H9 (cell line): ENCODE measurements at places on chromosomes 13 and 19.

GRCh38 chr19:33388231-33388724 is 14.8 kb downstream of the CEBPG start:
- no peak for DNase-seq

DNA sequence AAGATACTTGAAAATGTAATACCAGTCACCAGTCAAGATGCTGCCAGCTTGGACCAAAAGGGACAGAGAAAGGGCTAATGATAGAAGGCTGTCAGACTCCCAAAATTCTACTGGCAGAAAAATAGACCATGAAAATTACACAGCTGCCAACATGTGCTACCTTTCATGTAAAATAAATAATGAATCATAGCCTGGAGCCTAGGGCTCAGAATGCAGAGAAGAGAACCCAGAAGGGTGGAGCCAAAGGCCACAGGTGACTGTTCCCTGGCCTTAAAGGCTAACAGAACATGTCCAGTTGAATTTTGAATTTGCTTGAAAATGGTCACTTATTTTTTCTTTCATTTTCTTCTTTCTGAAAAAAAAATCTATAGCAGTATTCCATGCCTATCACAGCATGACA is 1827.0 kb upstream of the MIR17HG start:
- DNase-seq, result no peak

DNA sequence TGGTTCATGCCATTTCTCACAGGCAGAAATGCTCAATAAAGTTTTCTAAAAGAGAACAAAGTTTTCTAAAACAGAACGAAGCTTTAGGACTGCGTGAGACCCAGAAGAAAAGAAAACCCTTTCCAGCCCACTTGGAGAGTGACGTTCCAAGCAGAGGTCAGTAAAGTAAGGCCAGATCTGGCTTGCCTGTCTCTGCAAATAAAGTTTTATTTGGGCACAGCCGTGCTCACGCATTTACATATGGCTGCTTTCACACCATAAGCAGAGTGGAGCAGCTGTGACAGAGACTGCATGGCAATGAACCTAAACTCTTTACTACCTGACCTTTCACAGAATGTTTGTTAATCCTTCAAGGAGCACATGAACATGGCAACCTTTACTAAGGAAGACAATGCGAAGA is 23.6 kb downstream of the IRS2 start:
- DNase-seq, result no peak

DNA sequence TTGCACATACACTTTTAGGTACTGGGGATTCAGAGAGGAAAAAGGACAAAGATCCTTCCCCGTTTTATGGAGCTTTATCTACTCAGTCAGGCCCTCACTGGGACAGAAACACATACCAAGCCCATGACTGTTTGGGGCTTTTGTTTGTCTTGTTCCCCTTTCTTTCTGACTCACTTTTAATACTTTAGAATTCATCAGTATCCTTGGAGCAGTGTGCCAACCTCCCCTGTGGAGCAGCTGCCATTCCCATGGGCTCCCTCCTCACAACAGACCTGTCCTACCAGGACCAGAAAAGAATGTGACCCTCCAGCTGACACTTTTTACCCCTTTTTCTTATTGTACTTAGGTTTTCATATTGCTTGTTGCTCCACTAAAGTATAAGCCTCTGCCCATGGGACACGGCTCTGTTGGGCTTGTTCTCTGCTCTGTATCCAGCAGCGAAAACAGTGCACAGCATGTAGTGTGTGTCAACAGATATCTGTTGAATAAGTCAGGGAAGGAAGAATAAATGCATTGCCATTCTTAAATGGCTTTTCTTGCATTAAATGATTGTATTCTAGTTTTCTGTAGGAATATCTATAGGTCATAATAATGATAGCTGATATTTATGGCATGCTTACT is 431.1 kb downstream of the EFNB2 start:
- DNase-seq, result no peak

- DNase-seq, result no peak
These were observed 145.9 kb downstream of the OLFM4 start for GRCh38 chr13:53174545-53174944.

DNA sequence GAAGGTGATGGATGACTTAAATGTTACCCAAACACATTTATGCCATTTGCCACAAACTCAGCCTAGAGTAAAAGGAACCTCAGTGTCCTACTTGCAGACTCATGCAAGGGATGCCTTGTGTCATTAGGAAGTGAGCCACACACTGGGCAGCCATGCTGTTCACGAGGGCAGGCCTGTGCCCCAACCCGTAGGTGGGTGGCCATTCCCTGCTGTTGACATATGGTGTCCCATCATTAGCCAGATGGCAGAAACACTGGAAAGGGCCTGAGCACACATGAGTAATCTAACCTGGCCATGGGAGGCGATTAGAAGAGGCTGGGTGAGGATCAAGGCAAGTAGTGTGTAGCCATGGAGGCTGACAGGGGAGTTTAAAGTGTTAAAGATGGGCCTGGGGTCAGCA is 9.7 kb upstream of the LRCH1 start:
- no peak for DNase-seq

DNA sequence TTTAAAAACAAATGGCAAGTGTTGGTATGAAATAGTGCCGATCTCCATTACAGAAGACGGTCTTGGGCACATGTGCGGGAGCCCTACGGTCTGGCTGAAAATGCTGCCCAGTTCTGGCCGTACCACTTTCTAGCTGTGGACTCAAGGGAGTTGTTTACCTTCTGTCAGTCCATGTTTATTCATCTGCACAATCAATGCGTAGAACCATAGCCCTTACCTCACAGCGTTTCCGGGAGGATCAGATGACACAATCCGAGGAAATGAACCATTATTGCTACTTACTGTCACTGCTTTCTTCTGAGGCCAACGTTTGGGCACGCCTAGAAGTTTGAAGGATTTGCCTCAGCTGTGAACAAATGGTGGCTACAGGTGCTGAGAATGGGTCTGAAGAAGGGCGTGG is 31.2 kb downstream of the GADD45B start:
- no peak for DNase-seq

- DNase-seq, result no peak
These were observed at the start of gene CEACAM7 for GRCh38 chr19:41688098-41688497. Gene CEACAM7, minus strand, starts transcription at chr19:41688270. Its CDS starts 105 bp downstream, at chr19:41688165.

- no peak for DNase-seq
These were observed 761.5 kb downstream of the PCDH9 start for GRCh38 chr13:66468656-66469055.

GRCh38 chr19:34310494-34310981 is 54.5 kb upstream of the GPI start:
- no peak for DNase-seq

DNA sequence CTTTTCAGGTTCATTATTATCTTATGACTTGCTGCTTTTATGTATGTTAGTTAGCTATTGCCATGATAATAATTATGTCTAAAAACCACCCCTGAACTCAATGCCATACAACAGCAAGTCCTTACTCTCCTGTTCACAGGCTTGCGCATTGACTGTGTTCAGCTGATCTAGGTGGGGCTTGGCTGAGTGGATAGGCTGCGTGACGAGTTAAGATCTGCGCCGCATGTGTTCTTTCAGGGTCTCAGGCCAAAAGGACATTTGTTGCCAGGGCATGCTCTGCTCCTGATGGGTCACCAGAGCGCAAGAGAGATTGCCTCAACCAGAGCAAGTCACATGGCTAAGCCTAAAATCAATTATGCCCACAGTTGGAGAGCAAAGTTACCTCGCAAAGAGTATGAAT is 859 bp downstream of the ZNF568 start:
- DNase-seq, result no peak

DNA sequence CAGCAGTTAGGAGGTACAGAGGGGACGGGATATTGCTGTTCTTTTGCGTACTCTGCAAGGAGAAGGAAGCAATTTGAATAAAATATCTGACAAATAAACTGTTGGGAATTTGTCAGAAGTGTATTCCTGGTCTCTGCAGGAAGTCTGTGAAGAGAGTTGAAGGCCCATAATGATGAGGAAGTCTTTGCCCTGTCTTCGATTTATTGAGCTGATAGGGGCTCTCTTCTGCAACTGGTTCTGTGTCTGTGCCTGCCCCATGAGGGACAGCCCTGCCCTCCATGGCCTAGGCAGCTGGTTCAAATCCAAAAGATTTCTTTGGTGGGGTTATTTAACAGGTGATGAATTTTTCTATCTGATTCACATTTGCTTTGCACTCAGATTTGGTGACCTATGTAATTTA is 339.7 kb upstream of the EDNRB start:
- DNase-seq, result no peak

DNA sequence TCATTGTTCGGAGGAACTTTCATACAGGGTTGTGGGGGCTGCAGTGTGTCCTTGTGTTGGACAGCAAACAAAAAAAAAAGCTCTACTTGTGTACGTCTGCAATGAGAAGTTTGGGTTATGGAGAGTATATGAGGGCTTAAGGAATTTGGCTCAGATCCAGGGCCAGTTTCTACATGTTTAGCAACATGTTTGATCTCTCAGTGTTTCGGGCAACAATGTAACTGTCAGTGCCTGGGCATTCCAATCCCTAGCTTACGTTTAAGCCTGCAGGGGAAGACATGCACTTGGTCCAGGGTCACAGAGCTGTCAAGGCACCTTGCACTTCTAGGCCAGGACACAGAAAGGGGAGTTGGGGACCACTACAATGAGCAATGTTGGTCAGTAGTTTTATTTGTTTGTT is 13.9 kb downstream of the ZNF543 start:
- no peak for DNase-seq

DNA sequence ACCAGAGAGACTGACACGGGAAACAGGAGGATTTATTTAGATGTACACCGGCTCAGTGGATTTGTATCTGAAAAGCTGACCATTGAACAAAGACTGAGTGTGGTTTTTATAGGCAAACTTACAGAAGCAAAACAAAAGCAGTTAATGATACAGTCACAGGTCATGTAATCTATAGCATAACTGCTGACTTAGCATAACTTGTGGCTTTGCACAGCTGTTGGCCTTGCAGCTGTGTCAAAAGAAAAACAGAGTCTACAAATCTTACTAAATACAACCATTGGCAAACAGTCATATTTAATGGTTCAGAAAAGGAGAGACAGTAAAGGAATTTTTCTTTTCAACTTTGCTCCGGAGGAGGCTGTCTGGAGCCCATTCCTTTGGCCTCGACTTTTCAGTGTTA is 2.3 kb upstream of the ILF3 start:
- no peak for DNase-seq

DNA sequence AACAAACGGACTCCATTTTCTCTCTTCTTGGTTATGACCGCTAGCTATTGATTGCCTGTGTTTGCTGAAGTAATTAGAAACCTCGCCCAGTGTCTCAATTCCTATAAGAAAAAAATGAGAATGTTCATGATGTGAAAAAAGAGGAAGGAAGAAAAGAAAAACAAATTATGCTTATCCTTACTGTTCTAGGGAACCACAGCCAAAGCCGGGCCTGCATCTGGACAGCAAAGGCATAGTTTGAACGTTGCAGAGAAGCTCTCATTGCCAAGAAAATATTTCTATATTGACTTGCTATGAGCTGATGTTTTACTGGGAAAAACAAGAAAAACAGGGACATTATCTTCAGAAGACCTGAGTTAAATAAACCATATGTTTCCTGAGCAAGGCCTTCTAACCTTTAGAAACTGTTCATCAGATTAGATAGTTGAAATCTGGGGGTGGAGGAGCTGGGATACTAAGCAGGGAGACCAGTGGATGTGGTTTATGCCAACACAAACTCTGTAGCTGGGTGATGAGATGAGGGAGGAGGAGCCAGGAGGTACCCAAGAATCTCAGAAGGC is 55.0 kb downstream of the EFNB2 start:
- no peak for DNase-seq

- no peak for DNase-seq
These were observed 1169.0 kb downstream of the DIAPH3 start for GRCh38 chr13:58994777-58995176.

DNA sequence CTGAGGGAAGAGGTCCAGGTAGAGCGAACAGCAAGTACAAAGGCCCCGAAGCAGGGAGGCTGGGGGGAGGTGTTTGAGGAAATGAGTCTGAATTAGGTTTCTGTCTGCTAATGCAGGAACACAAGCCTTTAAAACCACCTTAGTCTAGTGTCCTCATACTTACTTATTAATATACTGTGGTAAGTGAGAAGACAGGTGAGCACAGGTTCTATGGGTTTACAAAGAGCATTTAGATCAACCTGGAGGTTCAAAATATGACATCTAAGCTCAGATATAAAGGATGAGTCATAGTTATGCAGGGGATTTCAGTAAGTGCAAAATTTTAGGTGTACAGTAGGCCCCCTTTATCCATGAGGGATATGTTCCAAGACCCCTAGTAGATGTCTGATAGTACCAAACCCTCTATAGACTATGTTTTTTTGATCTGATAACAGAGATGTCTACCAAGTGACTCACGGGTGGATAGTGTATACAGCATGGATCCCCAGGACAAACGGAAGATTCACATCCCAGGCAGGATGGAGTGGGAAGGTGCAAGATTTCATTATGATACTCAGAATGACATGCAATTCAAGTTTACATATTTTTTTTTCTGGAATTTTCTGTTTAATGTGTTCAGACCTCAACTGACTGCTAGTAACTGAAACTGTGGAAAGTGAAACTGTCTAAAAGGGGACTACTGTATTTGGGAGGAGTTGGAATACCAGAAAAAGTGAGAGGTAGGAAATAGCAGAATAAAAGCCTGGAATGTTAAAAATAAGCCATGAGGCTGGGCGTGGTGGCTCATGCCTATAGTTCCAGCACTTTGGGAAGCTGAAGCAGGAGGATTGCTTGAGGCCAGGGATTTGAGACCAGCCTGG is 18.2 kb upstream of the MED4 start:
- no peak for DNase-seq

- peak; percentile 20 for DNase-seq
These were observed 1.1 kb upstream of the PROZ start for GRCh38 chr13:113157206-113157928.

GRCh38 chr13:31878052-31878451 is 138.7 kb downstream of the RXFP2 start:
- no peak for DNase-seq

- peak; percentile 78 for DNase-seq
These were observed at the start of gene TNNT1 for GRCh38 chr19:55149078-55150003. Gene TNNT1, minus strand, starts transcription at chr19:55149206. Its CDS starts 2,049 bp downstream, at chr19:55147157.

GRCh38 chr19:34644991-34645461 is 31.9 kb downstream of the SCGB2B2 start:
- no peak for DNase-seq
